ENCODE measurements at places on chromosomes 13 and 19.

GRCh38 chr13:76425935-76426334 is 460.3 kb downstream of the KCTD12 start:
- no peak for DNase-seq

DNA sequence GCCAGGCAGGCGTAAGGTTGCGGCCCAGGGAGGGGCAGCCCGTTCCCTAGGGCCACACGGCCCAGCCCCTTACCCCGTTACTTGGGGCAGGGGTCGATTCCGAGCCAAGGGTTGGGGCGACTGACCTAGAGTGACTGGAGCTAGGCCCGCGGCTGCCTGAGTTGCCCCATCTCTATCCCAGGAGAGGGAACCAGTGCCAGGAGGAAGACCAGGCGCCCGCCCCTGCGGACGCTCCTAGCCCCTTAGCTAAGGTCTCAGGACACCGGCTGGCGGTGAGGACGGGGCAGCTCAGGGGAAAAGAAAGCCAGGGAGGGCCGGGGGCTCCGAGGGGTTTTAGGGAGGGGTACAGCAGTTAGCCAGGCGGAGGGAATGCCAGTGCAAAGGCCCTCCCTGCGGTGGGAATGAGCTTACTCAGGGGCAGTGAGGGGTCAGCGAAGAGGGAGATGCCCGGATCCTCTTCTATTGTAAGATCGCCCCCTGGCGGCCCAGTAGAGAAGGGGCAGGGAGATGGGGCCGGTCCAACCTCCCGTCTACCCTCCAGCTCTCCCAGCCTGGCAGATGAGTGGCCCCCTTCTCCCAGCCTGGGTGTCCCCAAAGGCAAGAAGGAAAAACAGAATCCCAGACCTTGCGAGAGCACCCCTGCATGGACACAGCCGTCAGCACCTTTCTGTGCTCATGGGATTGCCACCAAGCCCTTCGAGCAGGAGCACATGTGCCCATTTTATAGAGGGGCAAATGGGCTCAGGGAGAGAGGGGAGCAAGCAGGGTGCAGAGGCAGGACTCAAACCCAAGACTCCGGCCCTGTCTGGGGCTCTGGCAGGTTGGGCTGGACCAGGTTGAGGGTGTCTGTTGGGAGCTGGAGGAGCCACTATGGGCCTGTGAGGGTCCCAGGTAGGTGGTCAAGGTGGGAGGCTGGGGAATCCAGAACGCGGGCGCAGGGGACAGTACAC is 16.3 kb downstream of the CILP2 start:
- DNase-seq: no peak

- peak; percentile 26 for DNase-seq
Measured at GRCh38 chr19:926589-927350, 935 bp downstream of the ARID3A start.

DNA sequence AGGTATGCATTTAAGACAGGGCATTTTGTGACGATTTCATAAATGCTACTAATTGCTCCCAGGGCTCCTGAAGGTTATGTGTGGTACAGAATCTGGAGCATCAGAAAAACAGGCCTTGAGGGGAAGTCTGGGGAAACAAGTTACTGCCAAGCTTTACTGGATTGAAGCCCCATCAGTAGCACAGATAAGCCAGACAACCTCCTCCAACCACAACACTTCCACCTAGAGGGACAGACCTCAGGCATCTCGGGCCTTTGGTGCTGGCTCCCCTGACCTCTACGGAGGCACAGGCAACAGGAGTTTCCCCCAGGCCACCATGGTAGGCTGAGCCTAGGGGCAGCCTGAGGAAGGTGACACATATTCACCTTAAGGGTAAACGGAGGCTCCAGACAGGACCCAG is 54.1 kb downstream of the ABCC4 start:
- DNase-seq: no peak
